ENCODE measurements at places on chromosomes 2 and 18.

GRCh38 chr2:200662727-200663126 lies 76.9 kb downstream of the AOX1 start:
- DNase-seq = no peak

GRCh38 chr2:16522031-16522831 lies 143.4 kb downstream of the CYRIA start:
- no peak for DNase-seq

DNA sequence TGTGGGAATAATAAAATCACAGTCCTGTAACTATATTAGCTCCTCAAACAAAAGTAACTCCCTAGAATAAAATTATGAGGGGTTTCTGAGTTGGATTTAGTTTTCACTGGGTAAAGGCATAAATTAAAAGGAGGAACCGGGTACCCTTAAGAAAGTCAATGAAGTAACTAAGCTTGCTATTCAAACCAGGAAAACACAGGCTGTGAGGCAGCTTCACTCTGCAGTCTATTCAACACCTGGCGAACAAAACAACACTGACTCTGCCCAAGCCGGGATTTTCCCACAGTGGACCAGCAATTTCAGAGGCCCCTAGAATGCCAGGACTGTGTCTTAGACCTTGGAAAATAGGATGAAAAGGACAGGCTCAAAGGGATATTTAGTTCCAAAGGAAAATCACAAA lies 24.6 kb upstream of the CREB1 start:
- DNase-seq = no peak

GRCh38 chr2:43217228-43218154 lies 8.9 kb downstream of the ZFP36L2 start:
- DNase-seq = no peak

DNA sequence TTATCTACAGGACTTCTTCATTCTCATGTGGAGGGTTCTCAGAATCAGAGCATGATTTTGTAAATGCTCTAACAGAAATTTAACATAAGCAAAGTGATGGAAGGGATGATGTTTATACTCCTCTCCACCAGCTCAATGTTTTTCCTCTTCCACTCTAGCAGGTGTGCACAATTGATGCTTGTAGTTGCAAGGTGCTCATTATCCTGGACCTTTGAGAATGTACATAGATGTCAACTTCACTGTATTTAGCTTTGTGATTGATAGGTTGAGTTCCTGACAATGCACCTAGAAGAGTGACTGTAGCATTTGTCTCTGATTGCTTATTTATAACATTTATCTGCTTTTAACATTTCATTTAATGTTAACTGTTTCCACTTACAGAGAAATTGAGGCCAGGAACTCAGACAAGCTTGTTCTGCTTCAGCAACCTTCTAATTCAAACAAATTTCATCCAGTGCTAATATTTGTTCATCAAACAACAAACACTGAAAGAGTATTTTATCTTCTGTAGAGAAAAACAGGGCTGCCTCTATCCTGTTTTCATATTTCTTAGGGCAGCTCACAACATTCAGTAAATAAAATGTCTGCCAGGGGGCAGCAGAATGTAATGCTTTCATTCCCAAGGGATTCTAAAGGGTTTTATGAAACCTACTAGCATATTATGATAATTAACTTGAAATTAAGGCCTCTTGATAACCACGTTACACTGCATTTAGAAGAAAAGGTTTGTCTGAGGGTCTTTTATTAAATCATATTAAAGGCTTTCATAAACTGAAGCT lies 127.9 kb upstream of the NOL4 start:
- no peak for DNase-seq

DNA sequence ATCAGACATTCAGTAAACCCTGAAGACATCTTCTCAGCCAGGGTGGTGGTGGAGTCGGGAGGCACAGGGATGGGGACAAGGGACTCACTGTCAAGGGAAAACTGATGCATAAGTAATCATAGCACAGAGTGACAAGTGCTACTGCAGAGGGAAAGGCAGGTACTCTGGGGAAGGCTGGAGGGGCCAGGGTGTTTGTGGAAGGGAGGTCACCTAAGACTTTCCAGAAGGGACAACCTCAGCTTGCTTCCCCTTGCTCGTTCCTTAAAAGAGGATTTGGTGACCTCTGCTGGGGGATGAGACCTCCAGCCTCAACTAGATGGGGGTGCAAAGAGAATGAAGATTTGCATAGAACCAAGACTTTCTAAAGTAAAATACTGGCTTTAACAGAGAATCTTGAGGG lies 99.5 kb downstream of the SLC4A3 start:
- DNase-seq = no peak

DNA sequence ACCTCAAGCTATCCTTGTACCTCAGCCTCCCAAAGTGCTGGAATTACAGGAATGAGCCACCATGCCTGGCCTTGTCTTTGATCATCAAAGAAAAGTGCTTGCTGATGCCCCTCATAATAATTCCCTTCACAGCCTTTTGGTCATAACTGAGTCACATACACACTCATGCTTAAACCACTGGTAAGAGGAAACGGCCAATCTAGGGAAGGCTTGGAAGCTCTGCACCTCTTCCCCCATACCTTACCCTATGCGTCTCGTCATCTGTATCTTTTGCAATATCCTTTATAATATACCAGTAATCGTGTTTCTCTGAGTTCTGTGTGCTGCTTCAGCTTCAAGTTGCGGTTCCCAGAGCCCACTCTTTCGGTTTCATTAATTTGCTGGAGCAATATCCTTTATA lies 4.8 kb upstream of the RNF138 start:
- no peak for DNase-seq

DNA sequence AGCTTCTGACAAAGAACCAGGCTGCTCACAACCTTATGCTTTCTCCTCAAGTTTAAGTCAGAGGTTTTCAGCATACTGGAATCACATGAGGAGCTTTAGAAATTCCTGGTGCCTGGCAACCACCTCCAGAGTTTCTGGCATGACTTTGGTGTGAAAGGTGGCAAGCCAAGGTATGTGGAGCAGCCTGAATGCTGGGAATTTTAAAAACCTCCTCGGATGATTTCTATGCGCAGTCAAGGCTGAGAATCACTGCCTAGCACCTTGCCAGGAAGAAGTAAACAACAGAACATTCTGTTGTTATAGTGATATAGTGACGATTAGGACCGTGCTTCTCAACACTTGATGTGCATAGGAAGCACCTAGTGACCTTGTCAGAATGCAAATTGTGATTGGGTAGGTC lies 11.7 kb downstream of the CCBE1 start:
- no peak for DNase-seq

DNA sequence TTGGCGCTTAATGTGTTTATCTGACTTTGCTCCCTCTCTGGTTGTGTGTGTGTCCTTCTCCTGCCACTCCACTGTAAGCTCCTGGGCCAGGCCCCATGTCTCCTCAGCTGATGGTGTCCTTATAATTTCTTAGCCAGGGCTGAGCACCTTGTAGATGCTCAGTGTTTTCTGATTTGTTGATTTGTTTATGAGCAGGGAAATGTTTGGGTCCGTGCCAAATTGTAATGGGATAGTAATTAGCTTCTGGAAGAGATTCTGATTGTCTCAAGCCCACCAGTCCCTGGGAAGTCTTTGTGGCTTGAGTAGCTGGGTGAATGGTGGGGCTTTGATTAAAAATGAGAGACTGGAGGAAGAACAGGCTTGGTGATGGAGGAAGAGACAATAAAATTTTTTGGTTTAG lies 270.5 kb downstream of the MYCN start:
- DNase-seq = peak; percentile 28

All from mesenteric fat pad (tissue), 1 donor.